ENCODE measurements at places on chromosomes 5 and 9.

GRCh38 chr5:42564689-42565356 lies 141.6 kb downstream of the GHR start:
- DNase-seq = no peak

- no peak for DNase-seq
Measured at GRCh38 chr5:75363111-75363510, 26.1 kb downstream of the HMGCR start.

GRCh38 chr9:27022920-27023319 lies 17.4 kb upstream of the LRRC19 start:
- no peak for DNase-seq

GRCh38 chr9:97109194-97109811 lies 70.4 kb upstream of the CTSV start:
- peak; percentile 25 for DNase-seq

- DNase-seq = no peak
Measured at GRCh38 chr5:83750749-83751148, 30.1 kb upstream of the HAPLN1 start.

DNA sequence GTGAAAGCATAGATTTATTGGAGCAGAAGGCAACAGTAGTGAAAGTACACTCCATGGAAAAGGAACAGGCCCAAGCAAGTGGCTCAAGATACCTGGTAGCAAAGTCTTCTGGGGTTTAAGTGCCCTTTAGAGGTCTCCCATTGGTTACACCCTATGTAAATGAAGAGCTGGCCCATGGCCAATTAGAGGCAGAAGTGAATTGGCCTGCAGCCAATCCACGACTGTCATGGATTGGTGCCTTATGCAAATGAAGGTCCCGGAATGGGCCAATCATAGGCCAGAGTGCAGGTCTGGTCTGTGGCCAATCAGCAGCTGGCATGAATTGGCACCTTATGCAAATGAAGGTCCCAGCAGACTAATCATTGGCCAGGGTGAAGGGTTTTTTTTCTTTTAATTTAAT lies 64.2 kb upstream of the PCSK5 start:
- no peak for DNase-seq

GRCh38 chr5:157670662-157671591 lies at the start of gene C5orf52:
Gene C5orf52 (plus strand): TSS chr5:157671533. CDS start chr5:157671615, 82 bp downstream.
- DNase-seq = peak; percentile 13

- DNase-seq = no peak
Measured at GRCh38 chr5:92887254-92887653, 693.8 kb downstream of the NR2F1-AS1 start.

DNA sequence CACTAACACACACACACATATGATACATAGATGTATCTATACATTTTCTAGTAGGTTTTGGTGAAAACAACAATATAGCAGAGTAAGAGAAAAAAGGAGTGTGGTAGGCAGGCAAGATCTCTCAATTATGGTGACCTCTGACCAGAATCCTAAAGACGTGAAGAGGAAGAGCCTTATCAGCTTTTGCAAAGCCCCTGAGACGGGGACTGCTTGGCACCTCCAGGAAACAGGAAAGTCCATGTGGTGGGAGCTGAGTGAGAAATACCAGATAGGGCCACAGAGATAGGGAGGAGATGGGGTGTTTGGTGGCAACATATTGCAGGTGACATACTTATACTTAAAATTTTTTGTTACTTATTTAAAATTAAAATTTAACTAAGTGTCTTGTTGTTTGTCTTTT lies 39.9 kb upstream of the CTXN3 start:
- no peak for DNase-seq

DNA sequence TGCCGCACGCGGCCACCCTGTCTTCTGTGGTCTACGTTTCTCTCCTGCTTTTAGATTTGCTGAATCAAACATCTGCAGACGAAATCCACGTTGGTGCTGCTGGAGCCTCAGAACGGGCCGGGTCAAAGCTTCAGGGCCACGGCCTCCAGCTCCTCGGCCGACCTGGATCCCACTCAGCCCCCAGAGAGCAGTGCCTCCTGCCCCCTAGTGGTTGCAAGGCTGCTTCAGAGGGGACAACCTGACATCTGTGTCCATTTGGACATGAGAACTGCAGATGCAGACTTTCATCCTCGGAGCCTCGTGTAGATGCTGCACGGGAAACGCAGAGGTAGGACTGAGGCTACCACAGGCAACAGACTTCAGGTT lies 23.0 kb upstream of the SLC6A3 start:
- DNase-seq = no peak

DNA sequence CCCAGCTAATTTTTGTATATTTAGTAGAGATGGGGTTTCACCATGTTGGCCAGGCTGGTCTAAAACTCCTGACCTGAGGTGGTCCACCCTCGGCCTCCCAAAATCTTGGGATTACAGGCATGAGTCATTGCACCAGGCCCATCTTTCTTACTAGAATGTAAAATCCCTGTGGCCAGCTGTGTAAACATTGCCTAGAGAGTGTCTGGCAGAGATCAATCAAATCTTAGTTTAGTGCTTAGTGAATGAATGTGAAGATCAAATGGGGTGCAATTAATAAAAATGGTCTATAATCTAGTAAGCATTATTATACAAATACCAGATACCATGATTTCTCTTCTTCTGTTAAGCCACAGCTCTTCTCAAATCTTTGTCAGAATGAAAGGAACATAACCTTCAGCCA lies 289.9 kb downstream of the KCTD16 start:
- DNase-seq = no peak

DNA sequence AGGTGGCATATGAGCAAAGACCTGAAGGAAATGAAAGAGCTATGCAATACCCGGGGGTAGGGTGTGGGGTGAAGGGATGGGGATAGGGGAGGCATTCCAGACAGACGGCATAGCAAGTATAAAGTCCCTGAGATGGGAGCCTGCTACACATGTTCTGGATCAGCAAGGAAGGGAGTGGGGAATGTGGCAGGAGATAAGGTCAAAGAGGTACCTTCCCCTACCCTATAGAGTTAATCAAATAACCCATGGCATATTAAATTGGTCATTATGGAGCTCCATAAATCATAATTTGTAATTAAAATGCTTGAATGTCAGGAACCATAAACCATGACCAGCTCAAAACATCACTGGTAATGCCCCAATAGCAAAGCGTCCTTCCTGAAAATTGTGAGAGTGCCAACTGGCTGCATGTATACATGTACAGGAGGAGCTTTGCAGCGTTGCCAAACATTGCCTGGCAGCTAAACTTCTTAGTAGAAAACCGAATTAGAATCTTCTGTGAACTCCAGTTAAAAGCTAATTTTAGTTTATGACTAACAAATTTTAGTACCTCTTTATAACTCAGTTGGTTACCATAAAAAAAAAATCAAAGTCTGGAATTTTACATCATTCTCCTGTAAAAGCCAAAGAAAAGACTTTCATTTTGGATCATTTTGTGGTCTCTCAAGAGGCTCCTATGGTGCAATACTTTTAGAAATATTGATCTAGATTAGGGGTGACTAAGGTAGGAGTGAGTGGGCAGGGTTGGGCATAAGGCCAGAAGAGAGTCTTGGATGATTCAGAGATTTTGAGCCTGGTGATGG lies 4.7 kb downstream of the DNAI1 start:
- no peak for DNase-seq

- no peak for DNase-seq
Measured at GRCh38 chr5:134846641-134846960, 833 bp downstream of the C5orf24 start.

Measured in CD4-positive, alpha-beta T cell treated with Interleukin-21 for 1 hour (primary cell).